NCI-H510A (cell line): ENCODE measurements at places on chromosomes 11 and 22.
A peak's percentile ranks its signal among the peaks of the same experiment; 100 is the strongest.

- DNase-seq: peak; percentile 47
Observed at GRCh38 chr11:117985953-117986887, at the start of gene IL10RA. TSS of gene IL10RA (plus strand) at chr11:117986394. CDS start at chr11:117986468, 74 bp downstream.

DNA sequence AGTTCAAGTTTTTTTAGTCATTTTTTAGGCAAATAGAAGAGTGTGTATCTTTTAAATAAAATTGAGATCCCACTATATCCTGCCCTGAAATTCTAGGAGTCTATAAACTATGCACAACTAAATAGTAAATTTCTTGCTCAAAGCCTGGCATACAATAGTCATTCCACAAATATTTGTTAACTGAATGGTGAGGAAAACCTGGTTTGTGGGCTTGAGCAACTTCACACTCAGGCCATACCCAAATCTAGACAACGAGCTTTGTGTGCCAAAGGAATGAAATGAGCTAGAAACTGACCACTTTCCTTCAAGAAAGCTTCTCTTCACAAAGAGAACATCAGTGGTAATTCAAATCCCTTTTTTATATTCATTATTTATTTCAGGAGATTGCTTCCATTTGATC is 39.6 kb upstream of the AMOTL1 start:
- no peak for DNase-seq

DNA sequence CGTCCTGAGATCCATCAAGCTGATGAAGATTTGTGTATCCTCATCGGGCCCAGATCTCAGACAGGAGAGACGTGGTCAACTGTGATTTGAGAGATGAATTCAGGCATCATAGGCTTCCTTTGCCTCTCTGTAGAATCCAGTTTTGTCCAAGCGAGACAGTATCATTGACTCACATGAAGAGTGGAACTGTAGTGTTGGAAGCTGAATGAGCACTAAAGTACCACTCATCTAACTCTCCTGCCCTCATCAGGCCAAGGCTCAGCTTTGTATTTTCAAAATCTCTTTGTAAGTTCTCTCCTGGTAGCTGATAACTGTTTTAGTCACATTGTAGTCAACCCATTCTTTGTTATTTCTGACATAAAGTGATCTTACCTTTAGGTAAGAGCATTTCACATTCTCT is 85.1 kb downstream of the KIRREL3 start:
- DNase-seq: no peak

GRCh38 chr22:32644252-32645100 is 157.0 kb upstream of the TIMP3 start:
- DNase-seq: peak; percentile 25

DNA sequence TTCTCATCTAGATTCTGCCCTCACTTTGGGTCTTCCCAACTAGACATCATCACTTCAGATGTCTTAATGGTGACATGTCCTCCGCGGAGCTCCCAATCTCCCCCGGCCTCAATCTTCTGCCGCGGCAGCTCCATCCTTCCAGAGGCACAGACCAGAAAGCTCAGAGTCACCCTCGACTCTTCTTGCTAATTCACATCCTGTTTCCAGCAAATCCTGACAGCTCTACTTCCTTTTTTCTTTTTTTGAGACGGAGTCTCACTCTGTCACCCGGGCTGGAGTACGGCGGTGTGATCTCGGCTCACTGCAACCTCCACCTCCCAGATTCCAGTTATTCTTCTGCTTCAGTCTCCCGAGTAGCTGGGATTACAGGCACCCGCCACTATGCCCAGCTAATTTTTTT is 54.5 kb downstream of the CACNG2 start:
- no peak for DNase-seq

- no peak for DNase-seq
Observed at GRCh38 chr11:131186629-131187101, 183.8 kb upstream of the NTM start.

DNA sequence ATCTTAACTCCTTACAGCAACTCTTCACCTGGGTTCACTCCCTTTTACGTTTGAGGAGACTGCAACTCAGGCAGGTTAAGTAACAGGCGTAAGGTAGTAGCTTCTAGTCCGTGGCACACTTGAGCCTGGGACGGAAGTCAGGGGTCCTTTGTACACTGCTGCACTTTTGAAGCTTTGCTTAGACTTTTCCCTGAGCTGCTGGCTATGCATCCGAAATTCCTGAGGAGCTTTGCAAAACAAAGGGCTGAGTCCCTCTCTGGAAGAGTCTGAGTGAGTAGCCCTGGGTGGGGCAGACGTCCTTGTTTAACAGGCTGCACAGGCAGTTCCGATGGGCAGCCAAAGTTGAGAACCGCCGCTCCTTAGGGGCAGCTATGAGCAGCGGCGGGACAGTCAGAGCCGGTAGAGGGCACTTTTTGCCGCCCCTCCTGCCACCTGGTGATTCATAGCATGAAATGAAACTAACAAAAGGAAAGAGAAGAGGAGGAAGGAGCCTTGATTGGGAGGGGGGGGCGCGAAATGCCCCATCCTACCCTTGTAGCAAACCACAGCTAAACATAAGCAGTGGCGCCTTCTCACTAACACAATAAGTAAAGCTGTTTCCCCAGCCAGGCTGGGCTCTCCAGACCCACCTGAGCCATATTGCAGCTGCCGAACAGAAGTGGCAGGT is 1.4 kb downstream of the TMEM109 start:
- no peak for DNase-seq

DNA sequence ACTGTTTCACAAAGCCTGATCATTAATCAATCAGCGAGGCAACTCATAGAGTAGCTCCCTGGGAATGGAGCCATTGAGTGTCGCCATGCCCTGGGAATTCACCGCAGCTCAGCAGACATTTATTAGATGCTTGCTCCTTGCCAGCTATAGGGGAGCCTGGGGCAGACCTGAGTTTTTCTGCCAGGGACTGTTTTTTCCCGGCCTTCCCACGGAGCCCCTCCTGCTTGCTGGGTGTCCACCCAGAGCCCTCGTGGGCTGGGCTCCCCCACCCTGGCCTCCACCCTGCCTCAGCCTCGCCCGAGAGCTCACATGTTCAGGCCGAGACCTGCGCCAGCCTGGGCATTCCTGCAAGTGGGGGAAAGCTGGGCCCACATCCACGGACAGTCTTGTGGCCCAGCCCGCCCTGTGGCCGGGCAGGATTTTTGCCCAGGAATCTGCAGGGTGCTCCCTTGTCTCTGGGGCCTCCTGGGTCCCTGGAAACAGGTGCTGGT is 64.9 kb downstream of the SMIM38 start:
- DNase-seq: no peak

DNA sequence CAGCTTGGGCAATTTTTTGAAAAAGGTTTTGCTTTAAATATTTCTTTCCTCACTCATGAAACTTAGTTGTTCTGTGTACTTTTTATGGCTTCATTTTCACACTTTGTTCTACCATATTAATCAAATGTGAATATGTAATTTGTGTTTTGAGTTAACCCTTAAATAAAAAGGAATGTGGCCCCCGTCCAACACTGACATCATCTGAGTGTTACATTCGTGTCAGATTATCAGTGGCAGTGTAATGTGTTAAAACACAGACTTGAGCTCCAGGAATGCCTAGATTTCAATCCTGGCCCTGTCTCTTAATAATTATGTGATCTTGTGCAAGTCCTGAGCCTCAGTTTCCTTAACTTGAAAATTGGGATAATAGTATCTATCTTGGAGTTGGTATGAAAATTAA is 5.6 kb downstream of the RTN3 start:
- no peak for DNase-seq

GRCh38 chr11:126153972-126154371 is 57.5 kb downstream of the RPUSD4 start:
- peak; percentile 44 for DNase-seq

- no peak for DNase-seq
Observed at GRCh38 chr11:68308068-68308467, 4.3 kb upstream of the LRP5 start.

DNA sequence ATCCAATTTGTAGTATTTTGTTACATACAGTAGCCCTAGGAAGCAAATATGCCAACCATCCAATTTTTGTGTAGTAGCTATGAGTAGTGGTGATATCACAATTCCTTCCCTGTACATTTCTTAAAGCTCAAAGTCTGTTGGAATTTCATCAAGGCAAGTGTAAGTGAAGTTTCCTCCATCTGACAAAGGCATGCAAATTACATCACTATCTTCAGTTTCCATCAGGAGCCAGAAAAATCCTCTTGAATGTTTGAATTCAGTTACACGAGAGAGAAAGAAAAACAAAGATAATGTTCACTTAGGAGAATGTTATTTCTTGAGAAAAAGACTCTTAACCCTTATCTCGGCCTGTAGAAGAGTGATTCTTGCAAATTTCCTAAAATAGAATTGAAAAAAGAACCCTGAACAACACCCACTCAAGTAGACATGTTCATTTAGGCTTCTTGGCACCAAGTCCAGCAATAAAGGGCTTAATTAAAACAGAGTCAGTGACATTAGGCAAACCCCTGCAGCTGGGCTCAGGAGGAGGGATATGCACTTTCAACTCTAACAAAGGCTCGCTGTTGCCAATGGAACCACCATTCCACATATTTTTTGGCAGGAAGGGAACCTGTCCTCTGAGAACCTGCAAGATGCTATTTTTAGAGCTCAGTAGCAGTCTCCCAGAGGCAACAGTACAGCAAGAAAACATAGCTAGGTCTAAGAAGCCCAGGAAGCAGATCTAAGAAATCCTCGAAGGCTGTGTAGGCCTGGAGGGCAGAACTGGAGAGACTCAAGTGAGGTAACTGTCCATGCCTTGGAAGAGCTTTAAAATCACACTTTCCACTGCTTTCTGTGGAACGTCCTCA is 144.6 kb downstream of the CCDC81 start:
- DNase-seq: no peak

DNA sequence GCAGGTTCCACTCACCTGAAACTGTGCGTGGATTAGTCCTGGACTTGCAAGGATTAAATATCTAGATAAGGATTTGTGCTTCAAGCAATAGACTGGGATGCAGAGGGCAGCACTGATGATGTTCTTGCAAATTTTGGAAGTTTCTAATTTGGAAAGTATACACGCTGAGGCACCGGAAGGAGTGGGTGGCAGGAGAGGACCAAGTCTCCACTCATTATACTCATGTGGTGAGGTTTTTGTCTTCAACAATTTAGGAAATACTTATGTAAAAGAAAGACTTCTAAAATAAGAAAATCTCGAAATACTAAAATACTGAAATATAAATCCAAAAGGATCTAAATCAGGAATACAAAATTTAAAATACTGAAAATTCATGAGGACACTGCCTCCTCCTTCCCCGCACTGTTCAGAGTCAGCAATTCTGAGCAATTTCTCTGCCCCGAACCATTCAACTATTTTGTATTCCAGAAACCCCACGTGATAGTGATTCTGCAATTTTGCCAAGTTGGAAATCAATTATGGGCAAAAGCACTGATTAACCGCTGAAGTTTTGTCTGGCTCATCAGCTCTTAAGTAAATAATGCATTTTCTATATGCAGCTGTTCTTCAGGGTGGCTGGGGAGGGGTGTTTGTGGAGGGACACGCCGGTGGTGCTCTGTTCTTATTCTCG is 47.0 kb upstream of the CLMP start:
- DNase-seq: no peak
